KBM-7 (cell line): ENCODE measurements at places on chromosomes 3 and 15.
A peak's percentile ranks its signal among the peaks of the same experiment; 100 is the strongest.

DNA sequence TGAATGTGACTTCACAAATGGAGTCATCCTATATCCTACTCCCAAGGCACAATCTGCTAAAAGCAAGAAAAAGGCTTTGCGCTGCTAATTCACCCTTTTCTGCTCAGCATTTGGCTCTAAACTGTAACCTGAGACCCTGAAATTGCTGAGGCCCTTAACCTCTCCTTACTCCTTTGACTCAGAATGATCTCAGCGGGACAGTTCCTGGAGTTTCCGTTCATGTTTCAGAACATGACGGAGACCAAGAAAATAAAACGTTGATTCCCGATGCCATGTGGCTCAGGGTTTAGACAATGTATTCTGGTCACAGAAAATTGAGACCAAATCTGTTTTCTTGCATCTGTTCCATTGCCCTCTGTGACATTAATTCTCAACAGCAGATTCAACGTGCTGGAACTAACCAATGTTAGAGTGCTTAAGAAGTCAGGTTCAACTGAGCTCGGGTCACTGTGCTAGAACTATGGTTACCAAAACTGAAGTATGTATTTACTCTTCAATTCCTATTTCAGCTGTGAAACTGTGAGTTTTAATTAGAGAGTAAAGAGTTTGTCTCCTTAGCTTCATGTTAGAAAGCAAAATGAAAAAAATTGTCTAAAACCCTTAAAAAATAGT, 45.4 kb upstream of the TMC3 start:
- no peak for DNase-seq

DNA sequence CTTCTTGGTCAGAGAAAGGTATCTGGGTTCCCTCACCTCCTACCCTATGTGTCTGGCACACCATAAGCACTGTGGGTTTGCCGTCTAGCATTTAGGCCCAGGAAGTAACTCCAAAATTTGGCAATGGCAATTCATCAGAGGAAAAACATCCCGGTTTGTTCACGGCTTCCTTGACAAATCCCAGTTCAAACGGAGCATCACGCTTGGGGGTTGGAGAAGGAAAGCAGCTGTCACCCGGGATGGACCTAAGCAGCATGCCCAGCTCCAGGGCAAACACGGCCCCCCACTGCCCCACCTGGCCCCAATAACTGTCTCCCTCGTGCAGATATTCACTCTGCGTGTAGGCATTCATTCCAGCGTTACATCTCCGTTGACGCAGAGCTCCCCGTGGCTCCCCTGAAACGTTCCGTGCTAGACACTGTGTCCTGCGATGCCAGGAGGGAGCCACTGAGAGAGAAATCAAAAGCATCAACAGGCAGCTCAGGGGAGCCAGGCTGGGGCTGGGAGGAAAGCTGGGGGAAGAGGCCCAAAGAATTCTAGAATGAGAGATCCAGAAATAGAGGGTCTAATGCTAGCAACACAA, 41.4 kb downstream of the NTRK3 start:
- DNase-seq: no peak

GRCh38 chr3:107894998-107895397, 195.8 kb downstream of the CD47 start:
- no peak for DNase-seq

- no peak for DNase-seq
These were observed 101.1 kb downstream of the RPLP1 start for GRCh38 chr15:69553686-69554085.

GRCh38 chr3:43862470-43862869, 171.7 kb downstream of the ABHD5 start:
- DNase-seq: no peak

GRCh38 chr15:38991126-38991525, 426.5 kb upstream of the RASGRP1 start:
- DNase-seq: peak; percentile 14

DNA sequence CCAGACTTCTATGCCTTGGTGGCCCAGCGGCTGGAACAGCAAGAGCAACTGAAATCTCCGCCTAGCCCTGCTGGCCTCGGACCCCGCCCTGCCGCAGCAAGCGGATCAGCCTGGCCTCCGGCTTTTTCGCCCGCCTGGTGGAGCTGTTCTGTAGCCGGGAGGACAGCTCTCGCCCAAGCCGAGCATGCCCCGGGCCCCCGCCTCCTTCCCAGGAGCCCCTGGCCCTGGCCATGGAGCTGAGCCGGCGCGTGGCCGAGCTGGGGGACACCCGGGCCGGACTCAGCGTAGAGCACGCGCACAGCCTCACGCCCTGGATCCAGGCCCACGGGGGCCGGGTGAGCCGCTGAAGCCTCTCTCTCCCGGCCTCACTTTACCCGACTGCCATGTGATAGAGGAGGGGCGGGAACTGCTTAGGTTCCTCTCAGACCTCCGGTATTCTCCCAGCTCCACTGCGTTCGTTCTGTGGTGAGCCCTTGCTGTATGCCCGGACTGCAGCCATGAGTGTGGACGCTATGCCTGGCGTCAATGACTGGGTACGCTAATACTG, 24.1 kb upstream of the MRPL3 start:
- DNase-seq: no peak

DNA sequence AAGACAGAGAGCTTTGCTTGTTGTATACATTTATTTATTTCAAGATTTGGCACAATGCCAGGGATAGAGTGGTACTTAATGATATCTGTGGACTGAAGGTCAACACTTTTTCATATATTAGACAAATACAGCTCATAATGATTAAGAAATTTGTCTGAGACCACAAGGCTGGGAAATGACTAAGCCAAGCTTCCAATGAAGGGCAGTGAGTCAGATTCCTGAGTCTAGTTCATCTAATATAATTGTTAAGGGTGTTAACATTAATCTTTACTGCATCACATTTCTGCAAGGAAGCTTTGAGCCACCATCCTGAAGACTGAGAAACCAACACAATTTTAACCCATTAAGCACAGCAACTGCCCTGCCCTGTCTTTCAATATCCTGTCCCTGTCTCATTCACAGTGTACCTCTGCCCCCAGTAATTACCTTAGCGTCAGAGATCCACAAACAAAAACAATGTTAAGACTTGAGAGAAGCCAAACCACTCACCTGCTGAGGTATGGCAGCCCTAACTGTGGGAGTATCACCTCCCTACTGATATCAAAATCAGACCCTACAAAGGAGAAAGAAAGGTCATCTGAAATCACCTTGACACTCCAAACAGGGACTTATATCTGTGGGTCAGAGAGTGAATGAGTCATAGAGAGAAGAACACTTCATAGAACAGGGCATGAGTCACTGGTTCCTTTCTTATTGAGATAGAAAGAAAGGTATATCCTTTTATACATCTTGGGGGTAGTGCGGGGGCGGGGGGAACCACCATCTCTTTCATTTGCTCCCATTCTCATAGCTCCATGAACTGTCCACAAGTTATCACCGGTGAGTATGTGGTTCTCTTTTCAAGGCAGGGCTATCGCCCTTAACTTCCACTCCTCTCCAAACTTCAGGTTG, 74.7 kb downstream of the MAGI1 start:
- no peak for DNase-seq

DNA sequence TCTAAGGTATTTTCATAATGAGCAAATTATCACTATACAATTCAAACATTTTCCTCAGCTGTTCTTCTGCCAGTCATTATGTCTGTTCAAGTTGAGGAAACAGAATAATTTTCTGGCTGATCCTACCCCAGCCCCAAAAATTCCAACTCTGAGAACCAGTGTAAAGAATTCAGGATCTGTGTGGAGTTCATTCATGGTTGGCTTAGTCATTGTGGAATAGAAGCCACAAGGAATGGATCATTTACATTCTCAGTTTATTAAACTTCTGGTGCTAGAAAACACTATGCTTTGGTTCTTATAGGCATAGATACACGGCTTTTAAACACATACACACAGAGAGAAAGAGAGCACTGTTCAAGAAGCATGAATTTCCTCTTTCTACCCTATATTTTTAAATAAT, 134.6 kb downstream of the CMSS1 start:
- no peak for DNase-seq

GRCh38 chr3:141499965-141500364, 13.1 kb downstream of the RASA2 start:
- DNase-seq: no peak

- peak; percentile 43 for DNase-seq
These were observed 499.8 kb upstream of the TPRG1 start for GRCh38 chr3:188671971-188672370.

GRCh38 chr3:11717768-11718636, 74.3 kb upstream of the VGLL4 start:
- no peak for DNase-seq

DNA sequence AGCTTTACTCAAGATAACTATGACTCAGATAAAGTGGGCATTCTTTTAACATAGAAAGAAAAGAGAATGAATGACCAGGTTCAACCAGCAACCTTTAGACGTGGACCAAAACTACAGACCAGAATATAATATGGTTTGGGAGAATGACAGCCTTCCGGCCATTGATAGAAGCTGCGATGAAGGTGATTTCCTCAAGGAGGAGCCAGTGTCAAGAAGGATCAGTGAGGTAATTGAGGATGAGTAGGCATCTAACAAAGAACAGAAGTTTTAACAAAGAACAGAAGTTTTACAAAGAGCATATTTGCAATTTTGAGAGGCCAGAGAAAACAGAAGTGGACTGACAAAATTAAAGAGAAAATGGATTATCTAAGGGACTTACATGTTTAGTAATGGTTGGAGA, 289.0 kb upstream of the AGTR1 start:
- DNase-seq: no peak

- no peak for DNase-seq
These were observed 62.7 kb downstream of the PXYLP1 start for GRCh38 chr3:141294301-141294700.

GRCh38 chr3:11379238-11379823, 107.1 kb downstream of the ATG7 start:
- peak; percentile 73 for DNase-seq

- no peak for DNase-seq
These were observed 47.2 kb downstream of the NCK1 start for GRCh38 chr3:136909187-136909586.

DNA sequence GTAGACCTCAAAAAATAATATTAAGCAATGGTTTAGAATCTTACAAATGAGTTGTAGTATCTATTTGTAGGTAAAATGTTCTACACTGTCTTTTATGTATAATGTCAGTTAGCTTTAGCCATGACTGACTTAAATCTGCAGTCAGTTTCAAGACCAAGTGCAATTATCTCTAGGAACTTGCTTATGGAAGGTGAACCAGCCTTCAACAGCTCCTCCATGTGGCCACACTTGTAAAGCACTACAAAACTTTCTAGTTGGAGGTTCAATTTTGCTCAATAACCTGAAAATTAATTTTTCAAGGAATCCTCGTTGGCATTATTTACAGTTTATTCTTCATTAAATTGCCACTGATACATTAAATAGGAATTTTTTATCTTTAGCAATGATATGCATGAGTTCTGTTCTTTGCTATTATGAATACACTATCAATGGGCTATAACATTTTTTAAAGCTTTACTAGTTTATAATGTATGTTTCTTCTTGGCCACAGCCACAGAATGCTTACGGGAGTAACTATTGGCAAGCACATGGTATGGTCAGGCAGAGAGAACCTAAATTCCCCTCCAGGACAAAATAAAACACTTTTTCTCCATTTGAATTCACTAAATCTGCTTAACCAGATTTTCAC, 315.3 kb upstream of the UBE2E2 start:
- peak; percentile 14 for DNase-seq

DNA sequence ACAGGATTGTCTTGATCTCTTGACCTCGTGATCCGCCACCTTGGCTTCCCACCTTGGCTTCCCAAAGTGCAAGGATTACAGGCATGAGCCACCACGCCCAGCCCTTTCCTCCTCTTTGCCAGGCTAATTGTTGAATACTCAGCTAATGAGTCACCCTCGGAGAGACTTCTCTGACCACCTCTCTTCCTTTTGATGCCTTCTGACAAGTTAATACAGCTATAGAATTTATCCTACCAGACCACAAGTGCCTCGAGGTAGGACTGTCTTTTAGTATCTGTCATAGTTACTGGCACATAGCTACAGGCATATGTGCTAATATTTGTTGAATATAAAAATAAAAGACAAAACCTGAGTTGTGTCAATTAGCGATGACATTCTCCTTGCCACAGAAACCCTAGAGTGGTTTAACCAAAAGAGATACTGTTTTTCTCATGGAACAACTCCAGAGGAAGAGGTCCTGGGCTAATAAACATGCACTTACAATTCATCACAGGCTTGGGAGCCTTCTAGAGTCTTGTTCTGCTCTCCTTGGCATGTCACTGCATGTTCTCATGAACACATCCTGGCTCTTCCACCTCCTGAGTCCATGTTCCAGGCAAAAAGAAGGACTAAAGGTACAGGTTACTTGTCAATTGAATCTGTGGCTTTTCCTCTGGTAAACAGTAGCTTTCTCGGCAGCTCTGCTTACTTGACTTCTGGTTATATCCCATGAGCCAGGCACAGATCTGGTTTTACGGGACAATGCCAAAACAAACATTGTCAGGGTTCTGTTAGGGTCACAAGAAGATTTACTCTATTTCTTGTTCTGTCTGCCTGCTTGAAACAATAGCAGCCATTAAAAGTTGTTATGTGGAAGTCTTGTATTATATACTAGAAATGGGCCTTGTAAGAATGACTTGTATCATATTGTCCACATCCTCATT, 332.3 kb downstream of the THSD4 start:
- no peak for DNase-seq

GRCh38 chr3:137761563-137762503, 2.3 kb upstream of the SOX14 start:
- DNase-seq: no peak

DNA sequence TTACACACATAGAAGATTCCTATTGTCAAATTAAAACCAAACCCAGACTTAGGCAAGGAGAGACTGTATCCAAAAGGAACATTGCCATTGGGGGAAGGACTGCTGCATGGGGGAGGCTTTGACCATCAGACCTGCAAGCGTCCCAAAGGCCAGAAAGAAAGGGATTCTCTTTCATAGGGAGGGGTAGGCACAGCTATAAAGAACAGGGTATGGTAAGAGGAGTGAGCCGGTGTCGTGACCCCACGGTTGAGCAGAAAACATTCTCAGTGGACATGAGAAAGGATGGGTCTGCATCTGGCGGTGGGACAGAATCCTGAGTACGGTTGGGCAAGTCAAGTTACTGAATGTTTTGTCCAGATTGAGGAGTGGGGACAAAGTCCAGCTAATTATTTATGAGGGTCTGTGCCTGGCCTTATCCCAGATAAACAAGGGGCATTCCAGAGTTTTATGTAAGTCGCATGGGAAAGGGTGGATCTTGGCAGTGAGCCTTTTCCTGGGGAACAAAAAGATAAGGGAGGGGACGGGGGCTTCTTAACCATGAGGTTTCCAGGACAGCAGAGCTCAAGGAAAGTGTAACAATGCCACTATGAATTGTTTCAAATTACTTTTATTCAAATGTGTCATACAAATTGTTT, 357.8 kb downstream of the OCA2 start:
- DNase-seq: no peak

- no peak for DNase-seq
These were observed 1.3 kb downstream of the SLC28A1 start for GRCh38 chr15:84885801-84886200.

- peak; percentile 27 for DNase-seq
These were observed 79.6 kb upstream of the DCBLD2 start for GRCh38 chr3:98980915-98981596.

DNA sequence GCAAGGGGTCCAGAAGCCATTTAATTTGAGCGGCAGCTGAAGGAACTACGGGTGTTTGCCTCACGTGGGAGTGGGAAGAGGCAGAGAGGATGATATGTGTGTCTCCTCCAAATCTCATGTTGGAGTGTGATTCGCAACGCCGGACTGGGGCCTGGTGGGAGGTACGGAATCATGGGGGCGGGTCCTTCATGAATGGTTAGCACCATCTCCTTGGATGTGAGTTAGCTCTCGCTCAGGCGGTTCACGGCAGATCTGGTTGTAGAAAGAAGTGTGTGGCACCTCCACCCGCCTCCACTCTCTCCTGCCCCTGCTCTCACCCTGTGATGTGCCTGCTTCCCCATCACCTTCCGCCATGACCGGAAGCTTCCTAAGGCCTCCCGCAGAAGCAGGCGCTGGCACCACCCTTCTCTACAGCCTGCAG, 25.4 kb downstream of the XXYLT1 start:
- no peak for DNase-seq
